ENCODE measurements at places on chromosomes 1 and 21. TPM values are rescaled to one million over a fixed set of nuclear protein-coding genes. Genes with fewer than 3 reads are reported as not detected.

Gene FAM167B
- 0.68 TPM for total RNA-seq

Gene GATAD2B
- 6.1 TPM for total RNA-seq

Gene TRNP1
- total RNA-seq: 207 TPM

Gene ATP1A2
- total RNA-seq: 1.8 TPM

Gene MAGI3
- 7.1 TPM for total RNA-seq

Gene PHF13
- 20.0 TPM for total RNA-seq

Gene CR2
- total RNA-seq: not detected

Gene LORICRIN
- not detected for total RNA-seq

Gene FCER1G
- total RNA-seq: not detected

Gene PPM1J
- 2.0 TPM for total RNA-seq

Gene PALMD
- 1.2 TPM for total RNA-seq

Gene RASSF5
- 0.94 TPM for total RNA-seq

Gene CLCA1
- total RNA-seq: not detected

Gene PKLR
- total RNA-seq: not detected

Gene ATP6V1G3
- 0.23 TPM for total RNA-seq

Gene SH3GLB1
- total RNA-seq: 48.0 TPM

Gene ZMYND12
- total RNA-seq: 3.8 TPM

Gene PLEKHA6
- total RNA-seq: 2.7 TPM

Gene FAM78B
- total RNA-seq: 0.12 TPM

Gene PWP2
- 2.2 TPM for total RNA-seq

Gene CFAP141
- not detected for total RNA-seq

Gene SAMSN1
- total RNA-seq: not detected

Gene EFNA1
- 10.2 TPM for total RNA-seq

Gene OR2L2
- total RNA-seq: not detected

Gene CASZ1
- total RNA-seq: under 0.01 TPM

Gene PRRC2C
- 30.3 TPM for total RNA-seq

Gene ADGRL4
- total RNA-seq: 11.6 TPM

Gene CFHR3
- not detected for total RNA-seq

Gene SPRR4
- not detected for total RNA-seq

Gene BROX
- total RNA-seq: 34.1 TPM
